Activated CD4-positive, alpha-beta memory T cell treated with anti-CD3 and anti-CD28 coated beads for 36 hours (primary cell): ENCODE measurements at places on chromosomes 5 and 9. TPM values are rescaled to one million over a fixed set of nuclear protein-coding genes. Genes with fewer than 3 reads are reported as not detected.
A peak's percentile ranks its signal among the peaks of the same experiment; 100 is the strongest.

DRD1 gene
- total RNA-seq, result not detected

GMCL2 gene
- not detected for total RNA-seq

DNA sequence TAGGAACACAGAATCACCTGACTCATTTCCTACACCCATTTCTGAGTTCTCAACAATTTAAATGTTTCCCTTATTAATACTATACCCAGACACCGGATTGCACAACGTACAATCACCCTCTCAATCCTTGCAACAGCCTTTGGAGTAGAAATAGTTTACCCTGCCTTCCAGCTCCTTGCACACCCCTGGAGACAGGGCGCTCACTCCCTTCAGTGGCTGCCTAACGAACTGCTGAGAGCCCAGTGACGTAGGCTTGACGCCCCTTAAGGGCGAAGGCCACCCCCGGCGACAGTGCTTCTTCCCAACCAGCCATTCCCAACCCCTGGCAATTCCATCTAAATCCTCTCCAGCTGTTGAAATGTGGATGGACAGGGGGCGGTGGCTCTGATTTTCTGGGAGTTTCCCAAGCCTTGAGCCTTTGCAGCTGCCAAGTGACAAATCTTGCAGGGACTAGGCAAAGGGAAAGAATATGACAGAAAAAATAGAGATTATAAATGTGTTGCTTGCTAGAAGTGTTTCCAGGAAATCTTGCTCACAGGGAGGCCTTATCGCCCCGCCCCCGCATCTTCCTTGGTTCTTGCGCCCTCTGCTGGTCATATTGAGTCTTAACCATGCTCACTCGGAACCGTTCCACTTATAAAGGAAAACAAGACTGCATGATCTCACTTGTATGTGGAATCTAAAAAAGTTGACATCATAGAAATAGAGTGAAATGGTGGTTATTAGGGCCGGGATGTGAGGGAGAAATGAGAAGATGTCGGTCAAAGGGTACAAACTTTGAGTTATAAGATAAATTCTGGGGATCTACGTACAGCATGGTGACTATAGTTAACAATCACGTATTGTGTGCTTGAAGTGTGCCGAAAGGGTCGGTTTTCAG is 7.6 kb upstream of the BARX1 start:
- no peak overlapping the region for H3K27ac ChIP-seq
- peaks cover 41% of the 10 kb centered on the region for H3K27me3 ChIP-seq
- no peaks in the 10 kb centered on the region for H3K36me3 ChIP-seq
- peaks cover 34% of the 10 kb centered on the region for H3K4me1 ChIP-seq
- DNase-seq, result peak; percentile 88

DNA sequence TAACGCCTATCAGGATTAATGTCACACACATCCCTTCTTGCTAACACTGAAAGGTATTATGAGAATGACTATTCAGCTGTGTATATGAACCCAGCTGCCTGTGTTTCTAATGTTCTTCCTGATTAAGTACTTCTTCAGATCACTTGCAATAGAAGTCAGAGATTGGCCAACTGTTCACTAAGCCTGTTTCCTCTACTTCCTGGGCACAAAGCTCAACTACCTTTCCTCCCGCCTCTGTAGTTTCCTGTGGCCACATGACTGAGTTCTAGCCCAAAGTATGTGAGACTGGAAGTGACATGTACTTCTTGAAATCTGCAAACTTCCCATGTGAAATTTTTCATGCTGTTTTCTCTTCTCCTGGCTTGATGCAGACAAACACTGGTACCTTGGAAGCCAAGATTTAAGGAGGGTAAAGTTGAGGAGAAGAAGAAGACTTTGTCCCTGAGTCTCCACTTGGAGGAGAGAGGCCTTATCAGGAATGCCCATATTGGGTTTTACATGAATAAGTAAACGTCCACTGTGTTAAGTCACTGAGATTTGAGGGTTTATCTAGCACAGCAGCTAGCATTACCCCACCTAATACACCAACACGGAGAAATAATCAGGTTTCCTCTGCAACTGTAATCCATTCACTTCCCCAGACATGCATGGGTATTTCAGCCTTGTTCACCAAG is 58.6 kb downstream of the SLIT3 start:
- no peak overlapping the region for H3K27ac ChIP-seq
- peaks cover 14% of the 10 kb centered on the region for H3K27me3 ChIP-seq
- DNase-seq, result no peak

AHRR gene
- 16.7 TPM for total RNA-seq

DNA sequence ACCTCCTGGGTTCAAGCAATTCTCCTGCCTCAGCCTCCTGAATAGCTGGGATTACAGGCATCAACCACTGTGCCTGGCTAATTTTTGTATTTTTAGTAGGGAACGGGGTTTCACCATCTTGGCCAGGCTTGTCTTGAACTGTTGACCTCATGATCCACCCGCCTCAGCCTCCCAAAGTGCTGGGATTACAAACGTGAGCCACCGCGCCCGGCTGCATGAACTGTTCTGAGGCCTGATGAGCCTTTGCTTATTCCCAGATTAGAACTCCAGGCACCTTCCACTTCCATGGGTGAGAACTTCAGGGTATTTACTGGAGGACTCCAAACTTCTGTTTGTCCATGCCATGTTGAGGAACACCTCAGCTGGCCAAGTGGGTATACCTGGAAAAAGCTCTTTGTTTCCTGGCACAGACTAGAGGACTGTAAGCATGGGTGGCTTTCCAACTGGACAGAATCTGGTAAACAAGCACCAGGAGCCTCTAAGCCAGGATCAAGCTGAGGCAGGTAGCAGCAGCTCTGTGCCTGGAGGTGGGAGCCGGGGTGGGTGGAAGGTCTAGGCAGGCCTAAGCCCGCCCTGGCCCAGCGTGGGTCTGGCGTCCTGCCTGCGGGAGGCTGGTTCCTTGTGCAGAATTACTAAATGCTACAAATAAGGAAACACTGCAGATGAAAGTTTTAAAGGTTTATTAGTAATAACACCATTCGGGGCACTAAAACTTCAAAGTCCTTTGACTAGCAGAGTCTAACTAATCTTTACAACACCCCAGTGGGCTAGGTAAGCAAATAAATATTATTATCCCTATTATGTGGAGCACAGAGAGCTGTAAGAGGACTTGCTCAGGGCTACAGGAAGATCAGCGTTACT is 78.4 kb downstream of the SEMA5A start:
- no peak for DNase-seq
- H3K27me3 ChIP-seq, result no peaks in the 10 kb centered on the region
- H3K27ac ChIP-seq, result no peak overlapping the region
- no peaks in the 10 kb centered on the region for H3K4me1 ChIP-seq
- H3K36me3 ChIP-seq, result no peaks in the 10 kb centered on the region
- no peak overlapping the region for H3K4me3 ChIP-seq

GRCh38 chr5:143019614-143020515 is 249.7 kb downstream of the ARHGAP26 start:
- no peaks in the 10 kb centered on the region for H3K27me3 ChIP-seq
- no peak overlapping the region for H3K27ac ChIP-seq
- peaks cover 40% of the 10 kb centered on the region for H3K4me1 ChIP-seq
- peak; percentile 51 for DNase-seq
- peaks cover 11% of the 10 kb centered on the region for H3K36me3 ChIP-seq

EGR1 gene
- 69.4 TPM for total RNA-seq

DNA sequence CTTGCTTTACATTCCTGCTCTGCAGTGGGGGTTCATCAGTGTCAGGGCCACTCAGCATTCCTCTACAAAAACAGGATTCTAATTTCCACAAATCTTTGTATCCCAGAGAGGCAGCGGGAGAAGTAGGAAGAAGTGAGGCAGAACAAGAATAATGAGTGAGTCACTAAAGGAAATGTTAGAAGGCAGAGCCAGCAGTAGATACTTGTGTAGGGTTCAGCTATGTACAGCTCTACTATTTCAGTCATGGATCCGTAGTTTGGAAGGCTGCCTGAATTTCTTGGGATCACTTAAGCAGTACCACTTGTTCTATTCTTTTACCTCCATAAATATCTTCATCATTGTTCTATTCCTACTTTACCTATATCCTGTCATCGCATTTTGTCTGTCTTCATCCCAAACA is 246.3 kb upstream of the TLE4 start:
- no peaks in the 10 kb centered on the region for H3K36me3 ChIP-seq
- H3K4me1 ChIP-seq, result no peaks in the 10 kb centered on the region
- H3K4me3 ChIP-seq, result no peak overlapping the region
- no peak overlapping the region for H3K27ac ChIP-seq
- DNase-seq, result no peak

PCDHGB1 gene
- total RNA-seq, result not detected

DNA sequence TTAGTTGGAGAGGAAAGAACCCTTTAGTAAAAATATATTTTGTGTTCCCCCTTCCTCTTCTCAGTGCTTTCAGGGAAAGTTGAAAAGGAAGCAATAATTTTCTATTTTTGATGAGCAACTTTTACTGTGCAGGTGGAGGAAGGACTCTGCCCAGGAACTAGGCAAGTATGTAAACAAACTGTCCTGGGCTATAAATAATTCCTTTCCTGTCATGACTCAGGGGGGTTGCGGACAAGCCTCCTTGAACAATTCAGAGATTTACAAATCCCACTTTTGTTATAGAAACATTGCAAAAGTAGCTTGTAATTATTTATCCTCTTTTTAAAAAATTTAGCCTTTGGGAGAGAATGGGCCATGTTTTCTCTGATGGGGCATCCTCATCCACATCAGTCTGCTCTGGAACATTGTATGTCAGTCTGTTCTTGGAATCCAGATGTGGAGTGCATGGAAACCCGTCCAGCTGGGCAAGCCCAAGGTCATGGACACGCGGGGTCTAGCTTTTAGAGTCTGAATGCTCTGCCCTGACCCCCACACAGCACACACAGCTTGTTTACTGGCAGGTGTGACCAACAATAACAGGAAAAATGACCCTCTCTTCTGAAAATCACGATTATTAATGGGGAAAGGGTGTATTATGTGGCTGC is 127.6 kb downstream of the GADD45G start:
- DNase-seq, result no peak
- H3K4me1 ChIP-seq, result no peaks in the 10 kb centered on the region
- H3K4me3 ChIP-seq, result no peak overlapping the region
- H3K27me3 ChIP-seq, result no peaks in the 10 kb centered on the region

DAB2 gene
- total RNA-seq, result not detected

TBC1D2 gene
- 5.2 TPM for total RNA-seq
